ENCODE measurements at places on chromosomes 12 and 14.

GRCh38 chr14:89255852-89256251 lies 161.2 kb downstream of the FOXN3 start:
- no peak for DNase-seq

DNA sequence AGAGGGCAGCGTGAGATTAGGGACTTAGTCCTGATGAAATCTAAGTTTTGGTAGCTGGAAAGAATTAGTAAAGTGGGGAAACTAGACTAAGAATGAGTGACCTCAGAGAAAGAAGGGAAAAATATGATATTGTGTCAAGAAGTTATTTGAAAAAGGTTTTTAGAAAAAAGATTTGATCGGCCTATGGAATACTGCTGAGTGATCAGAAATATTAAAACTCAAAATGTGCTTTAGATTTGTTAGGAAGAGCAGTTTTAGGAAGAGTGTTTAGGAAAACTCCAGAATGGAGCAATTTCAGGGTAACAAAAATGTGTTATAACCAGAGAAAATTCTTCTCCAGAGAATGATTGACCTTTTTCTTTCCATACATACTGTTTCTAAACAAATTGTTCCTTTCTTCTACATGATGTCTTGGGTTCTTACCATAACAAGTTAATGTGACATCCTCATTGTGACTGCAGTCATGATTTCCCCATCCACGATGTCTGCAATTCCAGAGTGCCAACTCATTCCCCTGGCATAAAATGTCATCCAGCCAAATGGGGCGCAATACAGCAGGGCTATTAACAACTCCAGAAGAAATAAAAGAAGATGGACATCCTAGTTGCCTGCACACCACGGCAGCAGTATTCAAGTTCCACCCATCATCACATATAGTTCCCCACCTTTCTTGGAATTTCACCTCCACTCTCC lies 11.8 kb downstream of the CD163L1 start:
- no peak for DNase-seq

GRCh38 chr14:37903343-37904191 lies 304.1 kb upstream of the SSTR1 start:
- no peak for DNase-seq

DNA sequence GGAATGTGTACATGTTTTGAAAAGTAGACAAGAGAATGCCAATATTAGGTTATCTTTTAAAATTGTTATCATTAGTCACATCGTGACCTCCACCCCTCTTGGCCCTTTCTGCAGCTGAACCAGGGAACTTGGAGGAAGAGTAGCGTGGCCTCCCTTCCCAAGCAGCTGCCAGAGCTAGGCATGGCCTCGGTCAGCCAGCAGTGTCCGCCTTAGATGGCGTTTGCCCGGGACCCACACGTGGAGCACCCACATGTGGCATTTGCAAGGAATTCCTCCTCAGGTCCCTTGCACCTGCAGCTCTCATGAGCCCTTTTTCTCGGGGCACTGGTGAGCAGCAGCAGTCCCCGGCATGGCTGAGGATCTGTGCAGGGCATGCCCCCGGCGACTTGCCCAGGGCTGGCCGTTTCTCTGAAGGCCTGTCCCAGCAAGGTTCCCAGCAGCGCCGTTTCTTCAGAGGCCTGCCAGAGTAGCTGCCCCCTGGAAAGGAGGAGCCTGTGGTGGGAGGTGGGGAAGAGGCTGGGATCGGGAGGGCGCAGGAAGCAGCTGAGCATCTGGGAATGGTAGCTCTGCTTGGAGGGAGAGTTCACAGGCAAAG lies 10.8 kb downstream of the JDP2 start:
- DNase-seq, result no peak

DNA sequence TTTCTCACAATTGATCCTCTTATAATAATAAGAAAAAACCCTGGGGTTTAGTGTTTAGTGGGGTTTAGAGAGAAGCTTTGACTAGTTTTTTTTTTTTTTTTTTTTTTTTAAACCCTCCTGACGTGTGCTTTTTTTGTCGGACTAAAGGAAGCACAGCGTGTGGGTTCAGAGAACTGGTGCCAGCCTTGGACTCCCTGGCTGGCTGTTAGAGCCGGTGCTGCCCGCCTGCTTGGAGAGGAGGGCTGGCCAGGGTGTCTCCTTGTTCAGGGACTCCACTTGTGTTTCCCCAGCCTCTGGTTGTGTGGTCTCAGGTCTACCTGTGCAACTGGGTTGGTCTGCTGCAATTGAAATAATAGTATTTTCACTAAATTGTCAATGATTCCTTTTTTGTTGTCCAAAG lies 54.1 kb upstream of the ASPG start:
- no peak for DNase-seq

GRCh38 chr14:36676236-36676635 lies 14.6 kb downstream of the PAX9 start:
- no peak for DNase-seq

- DNase-seq, result no peak
Observed at GRCh38 chr12:74770552-74770951, 232.9 kb downstream of the ATXN7L3B start.

DNA sequence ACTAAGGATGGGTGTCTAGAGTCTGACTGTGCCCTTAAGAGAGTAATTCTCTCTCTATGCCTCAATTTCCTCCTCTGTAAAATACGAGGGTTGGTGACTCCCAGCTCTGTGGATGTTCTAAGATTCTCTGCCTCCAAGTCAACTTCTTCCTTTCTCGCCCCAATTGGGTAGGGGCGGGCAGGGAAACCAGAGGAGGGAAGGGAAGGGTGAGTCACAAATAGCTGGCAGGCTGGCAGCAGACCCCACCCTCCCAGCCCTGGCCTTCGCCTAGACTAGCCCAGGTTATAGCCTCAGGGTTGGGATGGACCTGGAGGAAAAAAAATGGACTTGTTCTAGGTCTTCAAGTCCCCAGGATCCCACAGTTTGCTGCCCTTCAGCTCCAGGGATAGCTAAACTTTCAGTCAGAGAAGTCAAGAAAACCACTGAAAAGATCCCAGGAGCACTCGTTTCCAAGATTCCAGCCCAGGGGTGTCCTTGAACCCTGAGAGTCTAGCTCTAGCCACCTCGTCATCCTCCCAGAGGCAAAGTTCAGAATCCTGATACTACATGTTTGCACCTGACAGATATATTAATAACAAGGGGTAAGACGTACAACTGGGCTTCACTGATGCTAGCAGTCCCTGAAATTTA lies 2.3 kb downstream of the DGKA start:
- no peak for DNase-seq

DNA sequence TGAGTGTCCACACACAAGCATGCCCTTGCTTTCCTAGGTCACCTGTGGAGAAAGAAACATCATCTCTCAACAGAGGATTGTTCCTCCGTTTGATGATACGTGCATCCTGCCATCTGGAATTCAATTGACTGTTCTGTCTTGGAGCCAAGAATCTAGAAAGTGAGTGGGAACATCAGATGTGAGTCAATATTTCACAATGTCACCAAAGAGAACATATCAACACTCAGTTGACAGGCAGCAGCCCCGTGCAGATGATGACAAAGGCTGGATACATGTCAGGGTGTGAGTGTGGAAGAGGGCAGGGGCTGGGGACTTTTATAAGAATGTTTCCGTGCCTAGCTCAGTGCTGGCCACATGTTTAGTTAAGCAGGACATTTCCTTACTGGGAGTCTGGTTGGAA lies 76.1 kb downstream of the TBC1D30 start:
- no peak for DNase-seq

DNA sequence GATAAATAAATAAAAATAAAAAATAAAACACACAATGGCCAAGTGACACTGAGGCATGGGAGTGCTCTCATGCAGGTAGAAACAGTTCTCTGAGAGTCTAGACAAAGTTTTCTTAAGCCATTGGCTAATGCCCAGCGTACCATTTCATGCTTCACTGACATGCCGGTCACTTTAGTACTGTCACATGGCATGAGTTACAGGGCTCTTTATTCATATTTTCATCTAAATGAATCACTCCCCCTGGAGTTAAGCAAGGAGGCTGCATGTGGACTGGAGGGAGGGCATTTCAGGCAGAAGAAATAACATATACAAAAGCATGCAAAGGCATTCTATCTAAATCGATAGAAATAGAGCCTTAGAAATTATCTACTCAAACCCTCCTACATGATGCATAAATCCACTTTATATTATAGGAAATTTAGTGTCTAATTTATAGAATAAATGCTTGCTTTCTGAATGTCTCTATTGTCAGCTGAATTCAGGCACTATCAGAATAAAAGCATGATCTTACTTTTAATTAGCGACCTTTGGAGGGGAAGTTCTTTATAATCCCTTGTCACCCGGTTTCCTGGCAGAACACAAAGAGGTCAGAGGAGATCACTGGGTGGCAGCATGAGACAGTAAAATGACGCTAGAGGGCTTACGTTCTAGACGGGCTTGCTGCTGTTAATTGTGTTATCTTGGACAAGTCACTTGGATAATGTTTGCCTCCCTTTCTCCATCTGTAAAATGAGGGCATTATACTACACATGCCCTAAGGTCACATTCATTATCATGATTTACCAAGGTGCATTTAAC lies 17.5 kb downstream of the DYRK4 start:
- no peak for DNase-seq

DNA sequence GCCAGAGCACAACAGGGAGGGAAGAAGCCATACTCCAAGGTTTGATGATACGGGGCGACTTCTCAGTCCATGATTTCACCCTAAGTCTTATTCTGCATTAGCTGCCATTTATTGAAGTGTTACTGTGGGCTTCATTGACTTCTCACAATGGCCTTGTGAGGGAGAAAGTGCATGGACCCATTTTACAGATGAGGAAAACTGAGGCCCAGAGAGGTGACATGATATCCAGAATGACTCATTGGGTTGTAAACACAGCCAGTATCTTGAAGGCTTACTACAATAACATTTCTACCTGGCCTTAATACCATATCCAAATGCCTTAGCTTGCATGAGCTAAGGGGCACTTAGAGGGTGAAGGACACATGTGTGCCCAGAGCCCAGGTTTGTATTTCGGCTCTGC lies 100.6 kb downstream of the CMKLR1 start:
- no peak for DNase-seq

GRCh38 chr12:108572166-108572790 lies 9.9 kb downstream of the ISCU start:
- no peak for DNase-seq

DNA sequence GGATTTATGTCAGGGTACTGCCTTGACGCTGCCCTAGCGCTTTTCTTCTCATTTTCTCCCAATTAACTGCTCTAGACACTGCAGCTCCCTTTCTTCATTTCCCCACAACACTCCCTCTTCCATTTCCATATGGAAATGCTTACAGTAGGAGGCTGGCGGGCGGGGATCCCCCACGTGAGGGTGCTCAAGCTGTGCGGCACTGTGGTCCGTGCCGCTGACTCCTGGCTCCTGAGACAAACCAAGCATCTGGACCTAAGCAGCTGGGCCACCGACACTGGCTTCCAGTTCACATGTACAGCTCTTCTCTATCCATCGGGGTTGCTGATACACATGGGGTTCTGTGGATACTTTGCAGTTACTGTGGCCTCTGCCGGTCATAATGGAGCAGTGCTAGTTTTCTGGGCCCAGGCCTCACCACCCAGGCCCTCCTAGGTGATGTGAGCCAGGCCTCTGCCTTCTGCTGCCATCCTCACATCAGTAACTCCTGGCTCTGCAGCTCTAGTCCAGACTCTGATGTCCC lies 20.2 kb downstream of the TCHP start:
- DNase-seq, result no peak

DNA sequence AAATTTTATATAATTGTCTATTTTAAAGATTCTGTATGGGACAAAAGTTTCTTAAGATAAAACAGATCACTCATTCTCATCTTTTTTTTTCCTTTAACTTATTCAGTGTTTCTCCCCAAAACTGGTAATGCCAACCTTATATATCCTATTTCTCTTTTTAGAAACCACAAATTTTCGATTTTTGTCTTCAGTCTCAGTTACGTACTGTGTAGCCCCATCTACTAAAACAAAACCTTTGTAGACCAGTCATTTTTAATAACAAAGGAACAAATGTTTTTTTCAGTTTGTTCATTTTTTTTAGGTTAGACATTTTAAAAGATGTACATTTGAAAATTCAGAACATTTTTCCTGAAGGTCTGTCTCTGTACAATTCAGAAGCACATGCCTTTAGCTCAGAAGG lies 18.2 kb downstream of the PNMA1 start:
- no peak for DNase-seq

DNA sequence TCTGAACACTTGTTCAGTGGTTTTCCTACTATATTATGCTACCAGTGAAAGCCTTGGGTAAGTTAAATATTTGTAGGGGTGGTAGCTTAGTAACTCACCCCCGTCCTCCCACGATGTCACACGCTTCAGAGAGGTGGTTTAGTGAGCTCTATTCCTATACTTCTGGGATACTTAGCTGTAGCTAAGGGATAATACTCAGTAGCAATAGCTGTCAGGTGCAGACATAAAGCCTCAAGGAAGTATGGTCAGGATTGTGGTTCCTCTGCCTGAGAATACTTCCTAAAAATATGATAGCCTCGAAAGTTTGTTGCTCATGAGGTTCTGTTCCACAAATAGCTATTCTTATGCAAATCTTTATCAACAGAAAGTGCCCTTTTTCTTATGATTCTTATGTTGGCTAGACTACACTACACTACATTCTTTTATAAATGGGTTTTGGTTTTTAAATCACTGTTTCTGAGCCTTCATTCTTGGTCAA lies 11.9 kb downstream of the DLST start:
- no peak for DNase-seq

DNA sequence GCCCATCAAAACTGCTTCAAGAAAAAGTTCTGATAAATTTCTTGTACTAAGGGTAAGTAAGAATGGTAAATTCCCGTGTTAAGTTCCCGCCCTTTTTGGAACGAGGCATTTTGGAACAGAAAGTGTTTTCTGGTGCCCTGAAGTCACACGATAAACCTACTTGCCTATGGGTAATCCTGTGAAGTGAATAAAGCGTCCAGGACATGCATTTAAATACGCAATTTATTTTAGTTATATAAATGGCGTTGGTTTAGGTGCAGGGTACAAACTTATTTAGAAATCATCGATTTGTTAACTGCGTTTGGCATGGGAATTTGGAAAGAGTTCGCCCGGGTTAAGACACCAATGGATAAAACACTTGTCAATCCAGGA lies 715 bp upstream of the RAP1B start:
- no peak for DNase-seq

- DNase-seq, result no peak
Observed at GRCh38 chr12:63989301-63989845, 144.9 kb downstream of the SRGAP1 start.

DNA sequence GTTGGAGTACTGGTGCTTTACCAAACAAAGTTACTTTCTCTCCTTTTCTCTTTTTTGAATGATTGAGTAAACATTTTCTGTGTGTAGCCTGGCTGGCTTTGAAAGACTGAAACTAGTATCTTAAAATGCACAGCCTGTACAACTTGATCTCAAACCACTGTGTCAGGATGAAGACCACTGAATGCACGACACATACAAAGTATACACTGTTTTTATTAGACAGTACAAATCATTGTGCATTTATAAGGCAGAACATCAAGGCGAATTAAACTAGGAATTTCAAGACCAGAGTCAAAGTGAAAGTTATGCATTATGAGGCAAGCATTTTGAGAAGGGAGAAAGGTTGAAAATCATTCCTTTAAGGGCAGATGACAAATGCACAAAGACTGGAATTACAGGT lies 59.0 kb downstream of the PIWIL1 start:
- DNase-seq, result no peak

- DNase-seq, result no peak
Observed at GRCh38 chr12:120719496-120720233, 6.0 kb upstream of the ACADS start.
